ENCODE measurements at places on chromosomes 5 and 9.

DNA sequence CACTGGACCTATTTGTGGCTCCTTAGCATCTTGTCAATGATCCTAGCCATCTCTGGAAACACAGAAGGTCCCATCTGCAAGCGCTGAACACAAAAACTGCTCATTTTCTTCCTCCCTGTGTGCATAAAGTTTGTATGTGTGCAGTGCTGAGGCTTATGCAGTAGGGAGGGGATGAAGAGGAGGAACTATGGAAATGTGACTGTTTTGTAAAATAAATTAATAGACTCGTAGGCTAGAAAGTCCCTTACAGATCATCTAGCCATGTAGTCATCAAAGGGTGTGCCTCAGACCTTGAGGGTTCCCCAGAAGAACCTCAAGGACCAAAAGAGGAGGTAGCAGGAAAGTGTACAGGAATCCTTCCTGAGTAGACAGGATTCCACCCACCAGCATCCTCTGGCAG lies 34.3 kb upstream of the ADRA1B start:
- DNase-seq, result no peak

- peak; percentile 21 for DNase-seq
Observed at GRCh38 chr9:135329571-135330306, 149.8 kb upstream of the PPP1R26 start.

DNA sequence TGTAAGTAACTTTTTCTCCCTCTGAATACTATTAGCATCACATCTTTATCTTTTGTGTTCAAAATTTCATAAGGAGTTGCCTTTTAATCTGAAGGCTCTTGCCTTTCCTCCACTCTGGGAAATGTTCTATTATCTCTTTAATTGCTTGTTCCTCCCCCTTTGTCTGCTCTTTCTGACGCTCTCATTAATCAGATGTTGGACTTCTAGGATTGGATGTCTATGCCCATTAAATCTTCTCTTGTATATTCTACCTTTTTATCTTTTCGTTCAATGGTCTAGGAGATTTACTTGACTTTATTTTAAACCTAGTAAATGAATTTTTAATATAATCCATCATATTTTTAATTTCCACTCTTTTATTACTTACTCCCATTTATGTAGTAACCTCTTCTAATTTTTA lies 76.7 kb downstream of the MARCHF3 start:
- no peak for DNase-seq

- no peak for DNase-seq
Observed at GRCh38 chr5:9363026-9363425, 182.8 kb downstream of the SEMA5A start.

DNA sequence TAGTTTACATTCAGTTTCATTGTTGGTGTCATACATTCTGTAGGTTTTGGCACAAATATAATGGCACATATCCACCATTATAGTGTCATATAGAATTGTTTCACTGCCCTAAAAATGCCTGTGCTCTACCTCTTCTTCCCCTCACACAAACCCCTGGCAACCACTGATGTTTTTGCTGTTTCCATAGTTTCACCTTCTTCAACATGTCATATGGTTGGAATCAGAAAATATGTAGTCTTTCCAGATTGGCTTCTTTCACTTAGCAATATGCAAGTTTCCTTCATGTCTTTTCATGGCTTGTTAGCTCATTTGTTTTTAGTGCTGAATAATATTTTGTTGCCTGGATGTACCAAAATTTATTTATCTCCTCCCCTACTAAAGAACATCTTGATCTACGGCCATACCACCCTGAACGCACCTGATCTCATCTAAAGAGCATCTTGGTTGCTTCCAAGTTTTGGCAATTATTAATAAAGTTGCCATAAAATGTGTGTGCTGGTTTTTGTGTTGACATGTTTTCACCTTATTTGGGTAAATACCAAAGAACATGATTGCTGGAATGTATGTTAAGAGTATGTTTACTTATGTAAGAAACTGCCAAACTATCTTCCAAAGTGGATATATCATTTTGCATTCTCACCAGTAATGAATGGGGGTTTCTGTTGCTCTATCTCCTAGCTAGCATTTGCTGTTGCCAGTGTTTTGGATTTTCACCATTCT lies 17.0 kb upstream of the CDK20 start:
- DNase-seq, result no peak

Data from right forelimb (tissue), 1 donor.